Muscle of leg (tissue), 16 donors: ENCODE measurements at places on chromosomes 7 and 10. TPM values are rescaled to one million over a fixed set of nuclear protein-coding genes. Genes with fewer than 3 reads are reported as not detected.

KAZALD1 gene
- 60.2 TPM for total RNA-seq

DNA sequence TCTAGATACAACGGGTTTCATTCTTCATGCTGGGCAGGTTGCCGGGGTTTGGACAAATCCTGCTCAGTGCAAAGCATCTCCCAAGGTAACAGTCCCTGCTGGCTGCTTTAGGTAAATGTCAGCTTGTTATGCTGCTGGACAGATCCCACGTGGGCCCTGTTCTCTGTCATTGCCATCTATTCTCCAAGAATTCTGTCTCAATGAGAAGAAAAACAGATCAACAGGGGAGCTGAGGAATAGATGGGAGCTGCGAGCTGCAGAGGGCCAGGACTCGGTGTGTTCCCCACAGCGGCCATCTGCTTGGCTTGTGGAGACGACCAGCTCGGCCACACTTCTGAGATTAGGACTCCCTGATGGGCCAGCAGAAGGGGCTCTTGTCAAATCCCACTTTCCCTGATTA lies 235.2 kb downstream of the DPP6 start:
- no peaks in the 10 kb centered on the region for H3K27me3 ChIP-seq
- H3K27ac ChIP-seq: no peak overlapping the region
- H3K4me1 ChIP-seq: no peaks in the 10 kb centered on the region
- DNase-seq: no peak
- H3K36me3 ChIP-seq: no peaks in the 10 kb centered on the region

HOXA7 gene
- total RNA-seq: 3.9 TPM

DNA sequence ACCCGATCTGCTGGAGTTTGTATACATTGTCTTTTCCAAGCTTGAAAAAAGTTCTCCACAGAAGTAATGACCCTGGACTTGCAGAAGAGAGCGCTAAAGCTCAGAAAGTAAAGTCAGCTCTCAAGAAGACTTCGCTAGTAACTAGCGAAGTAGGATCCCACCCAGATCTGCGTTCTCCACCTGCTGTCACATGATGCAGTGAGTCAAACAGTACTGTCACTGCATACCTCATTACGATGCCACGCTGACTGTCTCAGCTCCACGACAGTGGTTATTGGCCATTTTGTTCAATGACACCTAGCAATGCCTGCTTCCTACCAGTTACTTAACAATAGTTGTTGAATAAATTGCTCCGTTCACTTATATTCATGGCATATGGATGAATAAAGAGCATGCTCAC lies 29.7 kb upstream of the SEC61G start:
- H3K27ac ChIP-seq: no peak overlapping the region
- no peak overlapping the region for H3K4me3 ChIP-seq
- peak; percentile 92 for DNase-seq
- no peaks in the 10 kb centered on the region for H3K27me3 ChIP-seq
- H3K36me3 ChIP-seq: no peaks in the 10 kb centered on the region
- H3K4me1 ChIP-seq: peaks cover 10% of the 10 kb centered on the region

GRCh38 chr10:112288486-112288885 lies 5.3 kb downstream of the TECTB start:
- H3K36me3 ChIP-seq: no peaks in the 10 kb centered on the region
- DNase-seq: no peak
- H3K4me1 ChIP-seq: peaks cover 3% of the 10 kb centered on the region
- no peak overlapping the region for H3K4me3 ChIP-seq

NOM1 gene
- total RNA-seq: 12.2 TPM

DNA sequence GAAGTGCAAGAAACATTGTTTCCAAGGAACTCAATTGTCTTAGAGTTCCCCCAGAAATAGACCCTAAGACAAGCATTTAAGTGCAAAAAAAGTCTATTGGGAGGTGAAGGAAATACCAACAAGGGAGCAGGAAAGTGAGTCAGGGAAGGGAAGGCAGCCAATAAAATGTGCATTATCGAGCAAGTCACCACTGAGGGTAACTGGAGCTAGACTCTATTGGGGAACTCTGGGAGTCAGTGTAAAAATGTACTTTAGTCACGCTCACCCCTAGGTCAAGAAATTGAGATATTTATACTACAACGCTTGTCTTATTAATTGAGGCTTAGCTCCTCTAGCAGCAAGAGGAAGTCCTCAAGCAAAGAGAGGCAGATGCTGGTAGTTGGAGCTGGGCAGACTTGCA lies 137.7 kb downstream of the RTKN2 start:
- H3K36me3 ChIP-seq: no peaks in the 10 kb centered on the region
- H3K4me1 ChIP-seq: no peaks in the 10 kb centered on the region
- H3K27me3 ChIP-seq: no peaks in the 10 kb centered on the region
- no peak overlapping the region for H3K4me3 ChIP-seq

FEZF1 gene
- total RNA-seq: not detected

- H3K27me3 ChIP-seq: no peaks in the 10 kb centered on the region
- no peaks in the 10 kb centered on the region for H3K36me3 ChIP-seq
- no peak overlapping the region for H3K27ac ChIP-seq
- no peaks in the 10 kb centered on the region for H3K4me1 ChIP-seq
These were observed 258.6 kb downstream of the GLRX3 start for GRCh38 chr10:130394832-130395231.

DNA sequence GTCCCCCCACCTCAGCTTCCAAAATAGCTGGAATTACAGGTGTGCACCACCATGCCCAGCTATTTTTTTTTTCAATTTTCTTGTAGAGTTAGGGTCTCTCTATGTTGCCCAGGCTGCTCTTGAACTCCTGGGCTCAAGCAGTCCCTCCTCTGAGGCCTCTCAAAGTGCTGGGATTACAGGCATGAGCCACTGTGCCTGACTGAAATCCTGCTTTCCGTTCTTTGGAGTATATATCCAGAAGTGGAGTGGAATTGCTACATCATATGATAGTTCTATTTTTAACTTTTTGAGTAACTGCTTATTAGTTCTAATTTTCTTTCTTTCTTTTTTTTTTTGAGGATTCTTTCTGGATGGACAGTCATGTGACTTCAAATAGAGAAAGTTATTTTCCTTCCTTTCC lies 62.9 kb upstream of the ZMIZ2 start:
- no peak overlapping the region for H3K4me3 ChIP-seq
- peaks cover 47% of the 10 kb centered on the region for H3K36me3 ChIP-seq
- DNase-seq: no peak

- DNase-seq: no peak
- H3K27ac ChIP-seq: no peak overlapping the region
- no peaks in the 10 kb centered on the region for H3K36me3 ChIP-seq
- no peak overlapping the region for H3K4me3 ChIP-seq
These were observed 229.5 kb upstream of the RHOBTB1 start for GRCh38 chr10:61173450-61173849.

LLCFC1 gene
- not detected for total RNA-seq

DNA sequence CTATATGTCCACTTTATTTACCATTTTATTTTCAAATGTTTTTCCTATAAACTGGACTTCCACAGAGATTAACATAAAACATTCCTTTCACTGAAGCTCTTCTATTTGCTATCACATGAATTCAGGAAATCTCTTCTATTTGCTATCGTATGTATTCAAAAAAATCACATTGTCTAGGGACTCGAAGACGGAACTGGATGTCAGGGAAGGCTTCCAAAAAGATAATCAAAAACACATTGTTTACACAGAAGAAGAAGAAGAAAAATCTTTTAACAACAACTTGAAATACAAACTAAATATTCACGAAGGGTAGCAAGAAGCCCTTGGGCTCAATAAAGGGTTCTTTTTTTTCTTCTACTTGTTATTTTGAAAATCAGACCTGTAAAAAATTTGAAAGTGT lies 426.1 kb upstream of the LRRN3 start:
- peak; percentile 95 for DNase-seq
- H3K4me1 ChIP-seq: no peaks in the 10 kb centered on the region
- H3K27me3 ChIP-seq: no peaks in the 10 kb centered on the region
- peak overlapping the region; percentile 45 for H3K27ac ChIP-seq
- no peaks in the 10 kb centered on the region for H3K36me3 ChIP-seq

PILRB gene
- total RNA-seq: 13.9 TPM

PLXNA4 gene
- total RNA-seq: 1.9 TPM

DNA sequence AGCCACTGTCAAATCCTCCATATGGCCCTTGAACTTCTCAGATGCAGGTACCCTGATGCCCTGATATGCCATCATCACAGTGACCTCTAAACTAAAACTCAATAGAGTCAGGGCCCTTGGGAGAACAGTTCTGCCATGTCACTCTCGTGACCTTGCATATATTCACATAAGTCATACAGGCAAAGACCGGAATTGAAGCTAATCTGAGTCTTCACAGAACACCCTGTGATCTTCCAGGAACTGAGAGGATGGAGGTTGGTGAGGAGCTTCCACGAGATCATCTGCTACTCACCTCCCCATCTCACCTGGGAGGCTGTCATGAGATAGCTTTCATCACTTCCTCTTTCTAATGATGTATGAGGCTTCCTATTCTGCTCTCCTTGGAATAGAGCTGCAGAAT lies 228.7 kb upstream of the CCDC6 start:
- H3K4me3 ChIP-seq: no peak overlapping the region
- H3K27me3 ChIP-seq: no peaks in the 10 kb centered on the region
- no peaks in the 10 kb centered on the region for H3K36me3 ChIP-seq
- no peak overlapping the region for H3K27ac ChIP-seq
- no peaks in the 10 kb centered on the region for H3K4me1 ChIP-seq

MSMB gene
- not detected for total RNA-seq

DNA sequence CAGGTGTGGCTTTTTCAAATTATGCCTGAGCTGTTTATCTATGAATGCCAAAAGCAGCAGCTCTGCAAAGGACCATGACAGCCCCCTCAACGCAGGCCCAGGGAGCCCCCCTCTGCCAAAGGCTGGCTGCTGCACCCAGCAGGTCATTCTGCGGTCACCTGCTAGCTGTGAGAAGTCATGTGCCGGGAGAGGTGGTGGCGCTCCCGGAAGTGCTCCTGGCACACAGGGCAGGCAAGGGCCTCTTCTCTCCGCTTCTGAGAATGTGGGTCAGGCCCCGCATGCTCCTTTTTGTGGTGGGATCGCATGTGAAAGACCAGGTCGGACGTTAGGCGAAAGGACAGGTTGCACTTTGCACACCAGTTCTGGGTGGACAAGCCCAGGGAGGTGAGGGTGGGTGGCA lies 16.4 kb downstream of the ZNF488 start:
- no peak for DNase-seq
- H3K27me3 ChIP-seq: no peaks in the 10 kb centered on the region
- peaks cover 25% of the 10 kb centered on the region for H3K4me1 ChIP-seq
- H3K4me3 ChIP-seq: no peak overlapping the region
- peaks cover 2% of the 10 kb centered on the region for H3K36me3 ChIP-seq

DNA sequence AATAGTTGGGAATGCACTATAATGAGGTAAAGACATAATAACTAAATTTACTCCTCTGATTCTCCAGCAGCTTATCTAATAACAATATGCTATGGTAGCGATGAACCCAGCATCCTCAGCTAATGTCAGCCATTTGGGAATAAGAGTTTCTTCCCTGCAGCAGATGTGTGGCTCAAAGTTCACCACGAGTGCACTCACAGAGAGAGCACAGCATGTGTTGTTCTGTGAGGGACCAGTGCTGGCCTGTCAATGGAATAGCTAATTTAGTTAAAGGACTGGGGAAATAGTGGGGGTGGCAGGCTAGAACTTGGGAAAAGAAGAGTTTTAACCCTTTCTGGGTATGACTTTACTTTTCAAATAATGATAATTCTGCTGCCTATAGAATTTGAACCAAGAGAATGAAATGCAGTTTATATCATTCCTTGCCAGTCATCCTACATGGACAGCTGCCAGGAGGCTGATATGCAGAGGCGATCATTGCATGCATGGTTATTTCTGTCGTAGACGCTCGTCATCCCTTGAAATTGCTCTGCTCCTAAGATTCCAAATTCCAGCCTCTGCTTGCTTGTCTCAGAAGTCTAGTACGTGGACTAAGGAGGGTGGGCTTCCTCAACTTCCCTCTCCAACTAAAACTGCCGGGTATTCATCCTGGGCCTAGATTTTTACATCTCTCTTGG lies 355.6 kb downstream of the RNLS start:
- H3K4me3 ChIP-seq: no peak overlapping the region
- H3K4me1 ChIP-seq: peaks cover 18% of the 10 kb centered on the region
- no peaks in the 10 kb centered on the region for H3K27me3 ChIP-seq
- H3K27ac ChIP-seq: peak overlapping the region; percentile 36

DNA sequence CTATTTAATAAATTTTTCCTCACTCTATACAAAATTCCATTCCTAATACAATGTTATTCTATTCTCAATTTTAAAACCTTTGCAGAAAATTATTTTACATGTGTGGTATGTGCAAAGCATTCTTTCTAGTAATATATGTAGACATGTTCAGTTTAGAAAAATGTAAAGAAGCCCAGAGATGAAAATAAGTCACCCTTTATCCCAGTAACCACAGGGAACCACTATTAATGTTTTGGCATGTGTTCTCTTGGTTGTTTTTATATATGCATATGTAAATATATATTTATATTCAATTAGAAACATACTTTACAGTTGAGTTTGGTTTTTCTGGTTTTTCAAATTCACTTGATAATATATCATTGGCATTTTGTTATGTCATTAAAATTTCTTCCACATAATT lies 14.8 kb upstream of the GLCCI1 start:
- H3K27ac ChIP-seq: no peak overlapping the region
- H3K4me1 ChIP-seq: no peaks in the 10 kb centered on the region
- no peak overlapping the region for H3K4me3 ChIP-seq
- no peak for DNase-seq

PODXL gene
- total RNA-seq: 35.5 TPM

SPACDR gene
- 1.2 TPM for total RNA-seq

- no peak for DNase-seq
- no peak overlapping the region for H3K27ac ChIP-seq
- H3K4me3 ChIP-seq: no peak overlapping the region
These were observed 54.9 kb downstream of the KCNH2 start for GRCh38 chr7:150923196-150923595.

DNA sequence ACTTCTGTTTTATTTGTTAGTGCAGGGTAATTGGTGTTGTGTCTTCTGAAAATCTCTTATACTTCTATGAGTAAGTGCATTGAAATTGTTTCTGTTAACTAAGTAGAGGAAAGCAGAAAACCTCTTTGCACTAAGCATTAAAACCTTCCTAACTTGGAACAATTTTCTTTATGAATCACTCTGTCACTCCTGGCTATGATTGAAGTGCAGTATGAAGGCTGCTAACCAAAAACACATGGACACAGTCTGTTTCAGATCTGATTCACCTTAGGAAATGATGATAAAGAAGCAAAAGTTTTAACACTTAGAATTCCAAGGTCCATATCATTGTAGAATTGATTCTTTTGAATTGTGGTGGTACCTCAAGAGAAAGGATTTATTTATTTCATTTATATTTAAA lies 41.9 kb downstream of the MET start:
- no peaks in the 10 kb centered on the region for H3K36me3 ChIP-seq
- no peak overlapping the region for H3K4me3 ChIP-seq
- peaks cover 8% of the 10 kb centered on the region for H3K4me1 ChIP-seq
- H3K27ac ChIP-seq: no peak overlapping the region
- DNase-seq: no peak
